ENCODE measurements at places on chromosomes 4 and X.

DNA sequence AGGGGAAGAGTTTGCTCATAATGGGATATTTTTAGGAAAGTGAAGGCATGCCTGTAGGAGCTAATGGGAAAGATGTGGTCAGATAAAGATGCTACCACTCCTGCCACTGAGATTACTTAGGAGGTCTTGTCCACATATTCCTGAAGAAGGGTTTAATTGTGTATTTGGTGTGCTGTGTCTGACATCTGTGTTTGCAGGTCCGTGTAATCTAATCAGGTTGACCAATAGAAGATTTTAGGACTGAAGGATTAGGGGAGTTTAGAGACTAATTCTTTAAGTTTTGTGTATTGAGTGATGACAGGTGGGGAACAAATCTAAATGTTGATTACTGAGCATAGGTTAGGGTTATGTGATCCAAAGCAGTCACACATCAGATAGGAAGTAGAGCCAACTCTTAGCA is 57.2 kb downstream of the JADE1 start:
- DNase-seq = no peak

GRCh38 chr4:37999000-37999716 is 39.0 kb downstream of the PTTG2 start:
- DNase-seq = no peak

DNA sequence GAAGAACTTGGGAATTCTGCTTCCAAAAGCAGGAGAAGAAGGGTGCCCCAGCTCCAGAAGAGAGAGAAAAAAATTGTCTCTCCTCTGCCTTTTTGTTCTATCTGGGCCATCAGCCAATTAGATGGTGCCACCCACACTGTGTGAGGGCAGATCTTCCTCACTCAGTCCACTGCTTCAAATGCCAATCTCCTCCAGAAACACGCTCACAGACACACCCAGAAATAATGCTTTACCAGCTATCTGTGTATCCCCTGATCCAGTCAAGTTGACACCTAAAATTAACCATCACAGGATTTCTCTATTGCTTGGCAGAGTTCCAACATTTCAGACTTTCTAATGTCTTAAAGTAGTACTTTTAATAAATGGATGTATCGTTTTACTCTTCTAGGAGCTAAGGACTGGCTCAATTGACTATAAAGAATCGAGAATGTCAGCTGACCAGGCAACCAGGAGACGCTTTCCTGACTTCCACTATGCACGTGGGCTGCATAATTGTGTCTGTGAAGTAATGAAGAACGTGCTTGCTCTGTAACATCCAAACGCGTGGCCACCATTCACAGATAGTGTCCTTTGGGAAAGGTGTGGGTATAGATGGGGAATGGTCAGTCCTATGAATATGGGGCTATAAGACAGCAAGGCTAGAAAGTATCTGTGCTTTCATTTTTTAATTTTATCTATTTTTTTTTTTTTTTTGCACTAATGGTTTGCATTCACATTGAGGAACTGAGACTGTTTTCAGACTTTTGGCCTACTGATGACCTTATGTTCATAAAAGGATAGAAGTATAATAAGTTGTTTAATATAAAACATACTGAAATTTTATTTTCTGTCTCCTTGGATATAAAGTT is 9.9 kb upstream of the SMIM20 start:
- DNase-seq = no peak

- DNase-seq = no peak
Measured at GRCh38 chr4:34043131-34043530, 2201.2 kb downstream of the ARAP2 start.

DNA sequence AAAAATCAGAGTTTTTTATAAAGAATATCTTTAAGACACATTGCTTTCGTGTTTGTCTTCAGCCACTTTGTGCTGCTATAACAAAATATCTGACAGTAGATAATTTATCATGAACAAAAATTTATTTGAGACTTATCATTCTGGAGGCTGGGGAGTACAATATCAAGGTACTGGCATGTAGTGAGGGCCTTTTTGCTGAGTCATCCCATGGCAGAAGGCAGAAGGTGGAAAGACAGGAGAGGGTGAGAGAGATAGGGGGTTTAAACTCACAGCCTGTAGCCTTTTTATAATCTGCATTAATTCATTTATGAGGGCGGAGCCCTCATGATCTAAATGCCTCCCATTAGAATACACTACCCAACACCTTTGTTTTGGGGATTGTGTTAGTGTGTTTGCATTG is 431.2 kb upstream of the FAM47C start:
- no peak for DNase-seq

- DNase-seq = no peak
Measured at GRCh38 chr4:1296324-1297022, 6.8 kb downstream of the MAEA start.

DNA sequence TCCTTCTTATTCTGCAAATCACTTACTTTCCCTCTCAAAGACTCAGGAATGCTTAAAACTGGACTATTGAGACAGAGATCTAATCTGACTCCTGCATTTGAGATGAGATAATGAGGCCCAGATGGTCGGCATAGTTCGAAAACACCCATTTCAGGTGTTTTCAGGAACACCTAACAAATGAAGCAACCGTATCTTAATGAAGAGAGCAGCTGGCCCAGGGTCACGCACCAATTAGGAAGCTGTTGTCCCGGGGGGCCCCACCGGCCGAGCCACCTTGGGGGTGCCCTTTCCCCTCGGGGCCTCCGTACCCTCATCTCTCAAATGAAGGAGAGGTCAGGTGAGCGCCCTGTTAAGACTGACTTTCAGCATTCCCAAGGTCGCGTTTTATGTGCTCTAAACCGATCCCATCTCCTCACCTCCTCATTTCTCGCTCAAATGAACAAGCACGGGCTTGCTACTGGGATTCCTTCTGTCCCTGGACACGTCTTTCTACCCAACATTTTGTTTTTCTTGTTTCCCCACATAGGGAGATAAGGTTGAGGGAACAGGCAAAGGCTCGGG is 824 bp downstream of the LRPAP1 start:
- no peak for DNase-seq

DNA sequence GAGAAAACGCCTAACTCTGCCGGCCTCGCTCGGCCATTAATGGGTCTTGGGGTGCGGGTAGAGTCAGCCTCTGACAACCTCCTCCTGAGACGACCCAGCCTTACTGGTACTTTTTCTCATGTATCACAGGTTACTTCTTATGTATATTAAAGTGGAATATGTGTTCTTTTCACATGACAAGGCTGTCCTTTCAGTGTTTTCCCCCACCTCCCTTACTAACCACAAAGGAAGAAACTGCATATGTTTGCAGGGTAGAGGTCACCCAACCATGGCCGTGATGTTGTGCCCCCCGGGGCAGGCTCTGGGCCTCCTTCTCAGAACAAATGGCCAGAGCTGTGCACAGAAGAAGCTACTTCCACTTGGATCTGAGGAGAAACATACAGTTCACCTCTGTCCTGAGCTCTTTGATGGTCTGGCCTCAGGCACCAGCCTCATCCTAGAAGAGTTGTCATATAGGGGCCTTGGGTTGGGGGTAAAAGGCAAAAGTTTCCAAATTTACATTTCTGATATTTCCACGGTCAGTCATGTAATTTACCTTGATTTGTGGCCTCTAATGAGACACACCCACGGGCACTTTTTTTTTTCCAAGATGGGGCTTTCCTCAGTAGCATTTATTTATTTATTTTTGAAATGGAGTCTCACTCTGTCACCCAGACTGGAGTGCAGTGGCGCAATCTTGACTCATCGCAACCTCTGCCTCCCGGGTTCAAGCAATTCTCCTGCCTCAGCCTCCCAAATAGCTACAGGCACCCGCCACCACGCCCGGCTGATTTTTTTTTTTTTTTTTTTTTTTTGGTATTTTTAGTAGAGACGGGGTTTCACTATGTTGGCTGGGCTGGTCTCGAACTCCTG is 1.9 kb downstream of the SOWAHD start:
- no peak for DNase-seq

DNA sequence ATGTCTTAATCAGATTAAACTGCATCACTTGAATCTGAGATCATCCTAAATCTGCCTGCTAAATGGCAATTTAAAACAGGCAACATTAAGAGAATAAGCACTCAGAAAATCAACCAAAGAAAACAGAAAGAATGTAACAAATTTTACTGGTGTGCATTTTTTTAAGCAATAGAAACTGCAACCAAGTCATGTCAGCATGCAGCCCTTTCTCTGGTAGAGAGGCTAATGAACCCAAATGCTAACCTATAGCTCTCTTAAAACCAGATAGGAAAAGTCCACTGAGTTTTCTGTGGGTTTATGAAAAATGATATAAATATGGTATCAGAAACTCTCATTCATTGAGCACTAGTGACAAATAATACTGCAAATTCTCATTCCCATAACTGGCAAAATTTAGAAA is 35.6 kb downstream of the COL25A1 start:
- DNase-seq = no peak

- DNase-seq = no peak
Measured at GRCh38 chr4:53921856-53922255, 142.5 kb downstream of the CHIC2 start.

GRCh38 chrX:153445856-153446635 is at the start of gene TREX2:
TSS of gene TREX2 (minus strand) at chrX:153446056. CDS start at chrX:153445430, 626 bp downstream.
- no peak for DNase-seq

GRCh38 chr4:152724494-152724893 is 44.7 kb upstream of the TMEM154 start:
- no peak for DNase-seq

DNA sequence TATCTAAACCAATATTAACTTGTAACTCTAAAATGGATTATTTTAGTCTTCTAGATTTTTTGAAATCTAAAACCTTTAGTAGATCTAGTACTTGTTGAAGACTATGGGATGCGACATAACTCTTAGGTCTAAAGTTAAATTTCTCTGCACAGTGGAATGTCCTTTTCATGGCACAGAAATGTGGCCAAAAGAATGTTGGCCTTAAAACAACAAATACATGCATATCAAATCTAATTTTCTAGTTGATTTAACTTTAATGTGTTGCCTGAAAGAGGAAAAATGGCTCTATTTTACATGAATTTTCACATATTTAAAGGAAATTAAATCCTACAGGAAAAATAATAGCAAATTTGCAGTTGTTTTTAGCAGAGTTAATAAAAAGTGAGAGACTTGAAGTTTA is 30.3 kb downstream of the NFKB1 start:
- peak; percentile 47 for DNase-seq

GRCh38 chr4:21827575-21827974 is 121.0 kb downstream of the KCNIP4 start:
- peak; percentile 62 for DNase-seq

GRCh38 chrX:138638996-138639395 is 72.5 kb downstream of the FGF13 start:
- no peak for DNase-seq

- DNase-seq = no peak
Measured at GRCh38 chr4:2767705-2768074, 11.6 kb upstream of the TNIP2 start.

DNA sequence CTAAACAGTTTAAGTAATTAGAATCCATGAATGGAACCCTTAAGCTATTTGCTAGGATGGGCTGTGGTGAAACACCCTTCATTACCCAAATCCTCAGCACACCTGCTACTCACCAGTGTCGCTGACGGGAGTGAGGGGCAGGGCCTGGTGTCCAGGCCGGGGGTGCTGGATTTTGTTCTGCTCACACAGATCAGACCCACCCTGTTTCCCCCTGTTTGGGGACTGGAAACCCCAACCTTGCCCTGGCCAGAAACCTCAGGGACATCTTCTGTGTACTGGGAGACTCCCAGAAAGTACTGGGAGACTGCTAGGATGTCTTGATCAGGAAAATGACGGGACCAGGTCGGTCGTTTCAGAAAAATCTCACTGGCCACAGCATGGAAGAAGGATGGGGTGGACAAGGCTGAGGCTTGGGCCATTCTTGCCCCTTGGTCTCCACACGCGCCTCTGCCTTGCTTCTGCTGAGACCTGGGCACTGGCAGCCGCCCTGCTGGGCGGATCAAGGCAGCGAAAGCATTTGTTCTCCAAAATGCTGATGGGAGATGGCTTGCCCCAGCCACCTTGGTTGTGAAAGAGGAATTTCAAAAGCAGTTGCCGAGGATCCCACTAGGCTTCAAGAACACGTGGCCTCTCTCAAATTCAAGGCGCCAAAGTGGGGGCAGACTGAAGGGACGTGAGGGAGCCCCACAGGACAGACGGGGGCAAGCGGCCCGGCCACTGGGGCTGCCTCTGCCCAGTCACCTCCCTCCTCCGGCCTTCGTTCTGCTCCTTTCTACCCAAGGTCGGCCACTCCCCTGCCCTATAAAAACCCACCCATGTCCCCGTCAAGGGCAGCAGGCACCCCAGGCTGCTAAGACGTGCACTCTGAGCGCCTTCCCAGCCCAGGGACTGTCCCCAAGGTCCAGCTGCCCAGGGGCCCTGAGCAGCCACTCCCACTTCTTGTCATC is 23.5 kb upstream of the PDE6B start:
- DNase-seq = no peak

- no peak for DNase-seq
Measured at GRCh38 chrX:69309074-69309792, 144.0 kb upstream of the PJA1 start.

- peak; percentile 90 for DNase-seq
Measured at GRCh38 chr4:37648084-37648817, 37.9 kb downstream of the RELL1 start.

DNA sequence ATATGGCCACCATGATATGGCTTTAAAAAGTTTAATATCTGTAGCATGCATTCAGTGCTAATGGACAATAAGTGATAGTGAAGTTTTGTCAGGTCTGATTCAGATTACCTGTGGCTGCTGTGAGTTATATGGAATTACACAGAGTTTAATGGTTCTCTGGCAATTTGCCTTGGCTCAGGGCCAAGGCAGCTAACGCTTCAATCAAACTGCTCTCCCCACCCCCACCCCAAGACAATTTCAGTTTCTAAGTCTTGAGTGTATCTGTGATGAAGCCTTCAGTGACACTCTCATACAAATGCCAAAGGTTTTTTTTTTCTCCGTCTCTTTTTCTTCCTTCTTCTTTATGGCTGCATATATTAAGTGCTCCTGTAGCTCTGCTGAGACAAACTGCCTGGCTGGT is 106.6 kb downstream of the SHROOM4 start:
- DNase-seq = no peak
